ENCODE measurements at places on chromosomes 16 and 17.

GRCh38 chr16:31868691-31869167 lies 4.9 kb upstream of the ZNF267 start:
- DNase-seq = peak; percentile 67

DNA sequence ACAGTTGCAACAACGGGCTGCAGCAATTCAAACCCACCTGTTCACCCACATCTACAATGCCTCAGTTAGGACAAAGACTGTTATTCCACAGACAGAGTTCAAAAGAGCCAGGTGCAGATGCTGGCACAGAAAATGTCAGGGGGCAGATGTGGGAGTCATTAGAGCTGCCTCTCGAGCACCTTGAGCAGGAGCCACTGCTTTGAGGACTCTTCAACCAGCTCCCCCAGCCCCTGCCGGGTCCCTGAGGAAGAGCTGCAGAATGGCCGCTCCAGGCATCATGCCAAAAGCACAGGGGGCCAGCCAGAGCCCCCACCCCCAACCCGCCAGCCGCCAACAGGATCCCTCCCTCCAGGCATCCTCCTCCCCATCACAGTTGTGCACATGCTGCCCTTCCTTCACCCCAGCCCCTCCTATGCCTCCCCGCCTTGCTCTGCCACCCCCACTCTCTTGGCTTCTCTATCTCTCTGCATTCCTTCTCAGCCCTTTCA lies 20.8 kb downstream of the C17orf67 start:
- no peak for DNase-seq

DNA sequence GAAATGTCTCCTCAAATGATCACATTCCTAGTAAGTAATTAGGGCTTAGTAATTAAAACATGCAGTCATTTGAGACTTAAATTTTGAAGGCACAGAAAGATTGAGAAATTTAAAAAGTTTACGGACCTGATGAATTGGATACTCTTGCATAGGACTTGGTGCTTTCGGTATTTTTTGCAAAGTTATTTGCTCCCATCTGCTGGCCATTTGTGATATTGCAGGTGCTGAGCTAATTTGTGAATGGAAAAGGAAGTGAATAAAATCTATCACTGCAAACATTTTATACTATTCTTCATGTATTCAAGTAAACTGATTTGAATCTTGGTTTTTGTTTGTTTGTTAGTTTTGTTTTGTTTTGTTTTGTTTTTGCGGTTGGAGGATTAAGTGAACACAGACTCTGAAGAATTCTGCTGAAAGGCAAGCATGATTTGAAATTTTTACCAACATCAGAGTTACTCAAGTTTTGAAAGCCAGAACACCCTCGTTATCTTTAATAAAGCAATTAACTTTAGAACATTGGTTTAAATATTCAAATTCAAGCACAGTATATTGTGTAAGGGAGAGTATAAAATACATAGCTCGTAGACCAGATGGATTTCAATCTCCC lies 689.5 kb upstream of the RBFOX1 start:
- DNase-seq = peak; percentile 33

DNA sequence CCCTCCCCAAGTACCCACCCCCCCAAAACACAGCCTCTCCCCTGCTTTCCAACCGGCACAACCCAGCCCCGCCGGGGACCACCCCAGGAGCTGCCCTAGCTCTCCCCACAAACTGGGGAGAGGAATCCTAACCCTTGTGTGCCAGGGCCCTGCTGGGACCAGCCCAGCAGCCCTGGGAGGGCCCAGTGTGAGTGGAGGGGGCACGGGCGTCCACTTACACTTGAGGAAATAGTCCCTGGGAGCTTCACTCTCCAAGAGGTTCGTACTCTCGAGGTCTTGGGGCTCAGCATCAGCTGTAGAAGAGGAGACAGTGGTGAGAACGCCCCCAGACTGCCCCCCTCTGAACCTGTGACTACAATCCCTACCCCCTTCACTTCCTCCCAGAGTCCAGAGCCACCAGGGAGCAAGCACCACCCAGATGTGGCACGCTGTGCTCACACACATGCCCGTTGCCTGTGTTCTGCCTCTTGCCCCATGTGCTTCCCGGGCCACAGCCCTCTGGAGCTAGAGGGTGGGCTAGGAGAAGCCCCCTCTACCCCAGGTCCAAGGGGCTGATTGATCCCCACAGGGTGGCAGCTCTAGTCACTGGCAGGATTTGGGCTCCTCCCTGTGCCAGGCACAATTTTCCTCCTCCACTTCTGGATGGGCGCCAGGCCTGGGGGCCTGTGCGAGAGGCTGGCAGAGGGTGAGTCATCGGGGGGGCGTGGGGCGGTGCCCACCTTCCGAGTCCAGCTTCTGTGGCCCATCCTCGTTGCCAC lies 3.0 kb downstream of the TRIM47 start:
- DNase-seq = no peak

DNA sequence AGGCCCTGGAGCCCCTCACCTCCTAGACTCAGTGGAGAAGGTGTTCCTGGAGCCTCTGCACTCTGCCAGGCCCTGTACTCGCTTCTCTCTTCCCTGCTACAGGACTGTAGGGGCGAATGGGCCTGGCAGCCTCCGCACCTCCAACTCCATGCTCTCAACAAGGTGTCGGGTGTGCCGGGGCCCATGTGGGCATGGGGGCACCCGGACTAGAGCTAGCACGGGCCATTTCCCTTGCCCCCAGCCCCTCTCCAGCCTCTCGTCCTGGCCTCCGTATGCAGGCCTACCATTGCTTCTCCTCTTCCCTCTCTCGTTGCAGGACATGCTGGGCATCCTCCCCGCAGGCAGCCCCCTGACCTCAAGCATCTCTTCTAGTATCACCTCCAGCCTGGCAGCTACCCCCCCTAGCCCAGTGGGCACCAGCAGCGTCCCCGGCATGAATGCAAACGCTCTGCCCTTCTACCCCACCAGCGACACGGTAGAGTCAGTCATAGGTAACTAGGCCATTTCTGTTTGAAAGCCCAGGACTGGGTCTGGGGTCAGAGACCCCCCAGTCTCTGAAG lies 25.8 kb downstream of the UNC13D start:
- no peak for DNase-seq

DNA sequence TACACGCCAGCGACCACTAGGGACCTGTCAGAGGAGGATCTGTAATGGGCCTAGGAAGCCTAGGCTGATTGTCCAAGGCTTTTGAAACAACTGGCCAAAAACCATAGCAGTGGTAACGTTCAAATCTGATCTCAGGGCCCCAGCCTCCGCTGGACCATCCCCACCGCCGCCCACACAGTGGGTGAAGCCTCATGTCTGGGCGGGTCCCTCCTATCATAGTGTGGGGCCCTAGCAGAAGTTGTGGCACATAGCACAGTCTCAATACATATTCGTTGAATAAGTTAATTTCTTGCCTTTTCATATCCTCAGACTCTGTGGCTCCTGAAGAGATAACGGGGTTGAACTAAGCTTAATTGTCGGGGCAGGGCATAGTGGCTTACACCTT lies 818 bp downstream of the DPH1 start:
- DNase-seq = no peak

DNA sequence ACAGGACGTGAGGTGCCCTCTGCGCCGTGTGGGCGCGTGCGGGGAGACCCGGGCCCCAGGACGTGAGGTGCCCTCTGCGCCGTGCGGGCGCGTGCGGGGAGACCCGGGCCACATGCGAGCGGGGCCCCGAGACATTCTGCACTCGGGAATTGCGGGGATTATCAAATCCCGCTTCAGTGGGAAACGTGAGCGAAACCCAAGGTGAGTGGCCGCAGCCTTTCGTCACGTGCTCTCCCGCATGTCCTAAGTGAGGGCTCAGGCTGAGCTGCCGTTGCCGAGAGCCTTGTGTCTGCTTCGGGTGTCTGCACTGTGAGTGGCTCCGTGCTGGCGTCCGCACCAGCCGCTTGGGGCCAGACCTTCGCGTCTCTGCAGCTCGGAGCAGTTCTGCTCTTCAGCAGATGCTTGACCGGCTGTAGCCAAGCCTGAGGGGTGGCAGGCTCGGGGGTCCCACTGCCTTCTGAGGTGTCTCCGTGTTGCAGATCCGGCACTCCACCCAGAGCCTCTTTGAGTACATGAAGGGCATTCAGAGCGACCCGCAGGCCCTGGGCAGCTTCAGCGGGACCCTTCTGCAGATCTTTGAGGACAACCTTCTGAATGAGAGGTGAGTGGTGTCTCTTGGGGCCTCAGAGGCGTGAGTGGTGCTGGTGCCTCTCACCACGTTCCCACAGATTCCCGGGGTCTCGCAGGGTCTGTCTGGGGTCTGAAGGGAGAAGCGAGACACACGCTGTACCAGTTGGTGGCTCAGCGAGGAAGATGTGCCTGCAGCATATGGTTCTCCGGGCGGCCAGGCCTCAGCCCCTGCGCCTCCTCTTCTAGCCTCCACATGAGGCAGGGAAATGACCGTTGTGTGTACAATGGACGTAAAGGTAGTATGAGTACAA lies 90.5 kb upstream of the ZNF750 start:
- no peak for DNase-seq

DNA sequence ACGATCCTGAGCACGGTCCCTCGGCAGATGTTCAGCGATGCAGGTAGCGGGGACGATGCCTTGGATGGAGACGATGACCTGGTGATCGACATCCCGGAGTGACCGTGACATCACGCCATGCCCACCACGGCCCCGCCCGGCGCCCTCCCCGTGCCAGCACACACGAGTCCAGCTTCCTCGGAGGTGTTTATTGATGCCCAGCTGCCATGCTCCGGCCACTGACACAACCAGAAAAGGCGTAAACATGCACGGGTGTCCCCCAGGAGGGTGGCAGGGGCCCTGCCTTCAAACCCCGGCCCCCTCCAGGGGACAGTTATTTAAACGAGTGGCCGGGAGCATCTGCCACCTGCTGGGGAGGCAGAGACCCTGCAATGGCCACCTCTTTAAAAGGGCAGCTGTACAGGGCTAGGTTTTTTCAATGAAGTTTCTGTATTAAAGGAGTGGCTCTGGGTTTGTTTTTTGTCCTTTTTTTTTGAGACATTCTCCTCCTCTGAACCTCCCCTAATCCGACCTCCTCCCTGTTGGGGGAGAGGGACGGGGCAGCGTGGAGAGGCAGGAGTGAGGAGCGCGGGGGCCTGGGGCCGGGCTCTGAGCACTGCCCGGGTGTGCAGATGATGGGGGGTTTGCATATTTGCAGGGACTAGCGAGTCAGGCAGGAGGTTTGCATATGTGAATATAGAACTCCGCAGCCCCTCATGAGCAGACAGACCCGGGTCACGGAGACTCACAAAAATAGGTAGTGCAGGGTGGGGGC lies 5.3 kb downstream of the DOC2A start:
- no peak for DNase-seq

DNA sequence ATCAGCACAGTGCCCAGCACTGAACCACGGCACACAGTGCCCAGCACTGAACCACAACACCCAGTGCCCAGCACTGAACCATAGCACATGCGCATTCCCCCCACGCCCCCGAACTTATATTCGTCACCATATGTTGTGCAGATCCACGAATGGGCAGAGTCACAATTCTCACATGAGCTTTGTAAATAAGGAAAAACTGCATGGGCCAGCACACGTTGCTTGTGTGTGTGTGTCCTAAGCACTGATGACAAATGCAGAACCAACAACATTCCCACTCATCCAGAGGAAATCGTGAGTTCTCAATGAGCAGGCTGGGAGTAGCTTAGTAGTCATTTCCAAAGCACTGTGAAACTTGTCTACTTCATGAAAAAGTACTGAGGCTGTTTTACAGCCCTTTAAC lies 70.0 kb downstream of the ADCY9 start:
- DNase-seq = no peak

DNA sequence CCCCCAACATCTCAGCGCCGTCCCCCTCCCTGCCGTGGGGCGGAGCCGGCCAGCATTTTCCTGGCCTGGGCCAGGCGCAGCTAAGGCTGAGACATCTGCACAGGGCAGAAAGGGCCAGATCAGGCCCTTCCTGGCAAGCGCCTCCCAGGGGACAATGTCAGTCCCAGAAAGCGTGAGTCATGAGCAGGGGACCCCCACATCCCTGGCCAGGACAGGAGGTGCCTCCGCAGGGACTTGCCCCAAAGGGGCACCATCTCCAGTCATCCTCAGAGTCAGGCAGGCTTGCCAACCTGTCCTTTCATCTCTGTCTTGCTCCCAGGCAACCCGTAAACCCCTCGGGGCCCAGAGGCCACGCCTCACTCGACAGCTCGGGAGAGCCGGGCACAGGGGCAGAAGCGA lies 43.2 kb downstream of the SOCS1 start:
- DNase-seq = no peak

GRCh38 chr16:53092284-53092683 lies 37.5 kb downstream of the CHD9 start:
- DNase-seq = no peak

DNA sequence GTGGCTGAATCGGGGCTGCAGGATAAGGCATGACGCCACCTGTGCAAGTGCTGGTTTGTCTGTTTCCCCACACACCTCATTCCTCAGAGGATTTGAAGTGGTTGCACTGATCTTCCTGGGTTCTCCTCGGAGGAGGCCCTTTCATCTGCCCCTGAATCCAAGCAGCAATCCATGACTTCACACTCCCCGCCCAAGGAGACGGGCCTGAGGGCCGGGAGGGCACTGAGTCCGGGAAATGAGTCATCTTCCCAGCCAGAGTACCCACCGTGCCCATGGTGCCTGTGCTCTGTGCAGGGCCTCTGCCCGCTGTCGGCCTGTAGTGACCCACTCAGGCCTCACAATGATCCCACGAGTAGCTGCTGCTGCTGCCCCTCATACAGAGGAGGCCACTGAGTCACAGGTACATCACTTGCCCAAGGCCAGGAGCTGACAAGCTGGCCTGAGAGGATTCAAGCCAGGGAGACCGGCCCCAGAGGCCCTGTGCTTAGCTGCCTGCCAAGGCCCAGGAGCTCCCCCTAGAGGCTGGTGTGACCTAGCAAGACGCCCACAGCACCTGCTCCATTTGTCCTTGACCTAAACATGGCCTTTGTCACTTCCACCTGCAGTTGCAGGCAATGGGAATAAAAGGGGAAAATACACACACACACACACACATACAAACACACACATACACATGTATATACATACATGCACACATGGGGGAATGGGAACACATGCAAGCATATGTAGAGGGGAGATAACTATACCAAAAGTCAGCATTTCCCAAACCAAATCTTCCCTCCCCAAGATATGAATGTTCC lies 240.0 kb downstream of the C16orf95 start:
- DNase-seq = no peak

GRCh38 chr16:85774811-85775210 lies 23.9 kb upstream of the C16orf74 start:
- DNase-seq = no peak

- DNase-seq = no peak
Observed at GRCh38 chr17:17239832-17240231, 2.9 kb upstream of the FLCN start.

- DNase-seq = no peak
Observed at GRCh38 chr17:2184993-2185931, 118.3 kb downstream of the SMG6 start.

GRCh38 chr16:49821614-49822282 lies 34.2 kb downstream of the ZNF423 start:
- no peak for DNase-seq
